ENCODE measurements at places on chromosomes 3 and 15.

DNA sequence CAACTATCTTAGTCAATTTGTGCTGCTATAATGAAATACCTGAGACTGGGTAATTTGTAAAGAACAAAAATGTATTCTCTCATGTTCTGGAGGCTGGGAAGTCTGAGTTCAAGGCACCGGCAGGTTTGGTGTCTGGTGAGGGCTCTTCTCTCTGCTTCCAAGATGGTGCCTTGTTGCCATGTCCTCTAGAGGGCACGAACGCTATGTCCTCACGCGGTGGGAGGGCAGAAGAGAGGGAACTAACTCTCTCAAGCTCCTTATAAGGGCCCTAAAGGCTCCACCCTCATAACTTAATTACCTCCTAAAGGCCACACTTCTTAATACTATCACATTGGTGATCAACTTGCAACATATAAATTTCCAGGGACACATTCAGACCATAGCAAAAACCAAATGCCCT is 108.4 kb downstream of the ADAMTSL3 start:
- DNase-seq, result no peak

GRCh38 chr3:23262766-23263165 is 59.6 kb downstream of the UBE2E2 start:
- no peak for DNase-seq

DNA sequence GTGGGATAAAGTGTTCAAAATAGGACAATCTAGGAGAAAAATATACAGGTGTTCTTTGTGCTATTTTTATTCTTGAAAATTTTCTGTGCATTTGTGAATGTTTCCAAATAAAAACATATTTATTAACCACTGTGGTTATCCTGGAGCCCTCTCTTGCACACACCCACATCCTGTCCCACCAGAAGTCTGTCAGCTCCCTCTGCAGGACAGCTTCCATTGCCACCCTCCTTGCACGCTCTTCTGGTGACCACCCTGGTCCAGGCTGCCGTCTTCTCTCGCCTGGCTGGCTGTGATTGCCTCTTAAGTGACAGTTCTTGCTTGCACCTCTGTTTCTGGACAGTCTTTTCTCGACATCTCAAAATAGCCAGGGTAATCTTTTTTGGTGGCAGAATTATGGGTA is 394.0 kb downstream of the LRTM1 start:
- no peak for DNase-seq

- no peak for DNase-seq
These were observed 34.6 kb upstream of the CACNA2D3 start for GRCh38 chr3:54087581-54088410.

GRCh38 chr15:70442211-70442610 is 321.1 kb downstream of the UACA start:
- DNase-seq, result no peak

Measured in stimulated activated CD8-positive, alpha-beta memory T cell treated with anti-CD3 and anti-CD28 coated beads, Interleukin-4, amount 100 ng/mL, for 4 hours (primary cell).